Suppressor macrophage treated with lipopolysaccharide for 4 hours (primary cell): ENCODE measurements at places on chromosomes 6 and 20.
A peak's percentile ranks its signal among the peaks of the same experiment; 100 is the strongest.

DNA sequence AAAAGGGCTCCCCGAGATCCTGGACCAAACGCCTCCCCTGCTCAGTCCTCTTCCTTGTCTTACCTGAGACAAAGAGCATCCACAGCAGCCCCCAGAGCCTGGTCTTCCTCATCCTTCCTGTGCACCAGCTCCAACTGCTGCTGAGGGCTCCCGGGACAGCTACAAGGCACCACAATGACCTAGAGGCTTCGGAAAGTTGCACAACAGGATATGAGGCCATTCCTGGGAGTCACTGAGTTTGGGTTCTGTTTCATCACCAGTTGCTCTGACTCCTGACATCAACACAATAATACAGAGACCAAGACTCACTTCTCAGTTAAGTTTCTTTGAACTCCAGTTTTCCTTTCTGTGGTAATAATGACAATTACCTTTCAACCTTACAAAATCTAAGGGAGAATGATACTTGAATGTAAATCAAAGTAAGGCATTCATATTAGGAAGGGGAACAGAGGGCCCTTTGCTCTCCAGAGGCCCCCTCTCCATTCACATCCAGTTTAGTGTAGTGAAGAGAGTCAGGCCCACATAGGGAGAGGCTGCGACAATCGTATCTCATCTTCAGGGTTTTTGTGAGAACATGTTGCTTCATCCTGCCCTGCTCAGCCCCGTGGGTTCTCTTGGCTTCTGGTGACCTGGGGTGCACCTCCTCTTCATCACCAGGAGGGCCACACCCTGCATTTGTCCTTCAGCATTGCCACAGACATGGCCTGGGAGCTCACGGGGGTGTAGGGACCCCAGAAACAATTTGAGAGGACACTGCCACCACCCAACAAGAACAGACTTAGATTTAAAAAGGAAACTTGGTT is at the start of gene TREM1:
TREM1 (minus strand) TSS at position 139 of the 803 bp plus-strand sequence; CDS start at position 112, 27 bp downstream.
- peak; percentile 96 for DNase-seq

GRCh38 chr6:142112451-142113061 is 20.2 kb upstream of the GJE1 start:
- peak; percentile 84 for DNase-seq

DNA sequence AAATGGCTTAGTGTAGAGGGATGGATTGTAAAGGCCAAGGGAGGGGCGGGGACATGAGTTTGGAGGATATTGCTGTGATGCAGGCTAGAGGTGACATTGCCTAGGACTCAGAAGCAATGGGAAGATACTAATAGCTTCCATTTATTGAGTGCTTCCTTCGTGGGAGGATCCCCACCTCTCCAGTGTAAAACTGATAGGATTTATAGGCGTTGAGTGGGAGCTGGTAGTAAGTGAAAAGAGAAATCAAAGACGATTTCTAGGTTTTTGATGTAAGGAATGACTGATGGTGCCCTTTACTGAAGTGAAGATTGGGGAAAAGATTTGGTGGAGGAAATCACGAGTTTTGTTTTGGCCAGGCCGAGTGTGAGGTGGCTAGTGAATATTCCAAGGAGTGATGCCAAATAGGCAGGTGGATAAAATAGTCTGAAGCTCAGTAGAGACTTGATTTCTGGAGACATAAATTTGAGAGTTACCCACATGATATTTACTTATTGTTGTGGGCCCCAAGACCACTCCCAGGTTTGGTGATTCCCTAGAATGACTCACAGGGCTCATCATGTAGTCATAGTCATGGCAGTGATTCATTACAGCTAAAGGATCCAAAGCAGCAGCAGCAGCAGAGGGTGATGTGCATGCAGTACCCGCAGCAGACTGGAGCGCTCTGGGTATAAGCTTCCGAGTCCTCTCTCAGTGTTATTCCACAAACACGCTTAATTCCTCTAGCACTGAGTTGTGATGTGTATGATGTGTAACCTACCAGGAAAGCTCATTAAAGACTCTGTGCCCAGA is 10.2 kb downstream of the RPRD1B start:
- peak; percentile 62 for DNase-seq

GRCh38 chr6:33933101-33933500 is 129.3 kb upstream of the MLN start:
- DNase-seq = no peak

DNA sequence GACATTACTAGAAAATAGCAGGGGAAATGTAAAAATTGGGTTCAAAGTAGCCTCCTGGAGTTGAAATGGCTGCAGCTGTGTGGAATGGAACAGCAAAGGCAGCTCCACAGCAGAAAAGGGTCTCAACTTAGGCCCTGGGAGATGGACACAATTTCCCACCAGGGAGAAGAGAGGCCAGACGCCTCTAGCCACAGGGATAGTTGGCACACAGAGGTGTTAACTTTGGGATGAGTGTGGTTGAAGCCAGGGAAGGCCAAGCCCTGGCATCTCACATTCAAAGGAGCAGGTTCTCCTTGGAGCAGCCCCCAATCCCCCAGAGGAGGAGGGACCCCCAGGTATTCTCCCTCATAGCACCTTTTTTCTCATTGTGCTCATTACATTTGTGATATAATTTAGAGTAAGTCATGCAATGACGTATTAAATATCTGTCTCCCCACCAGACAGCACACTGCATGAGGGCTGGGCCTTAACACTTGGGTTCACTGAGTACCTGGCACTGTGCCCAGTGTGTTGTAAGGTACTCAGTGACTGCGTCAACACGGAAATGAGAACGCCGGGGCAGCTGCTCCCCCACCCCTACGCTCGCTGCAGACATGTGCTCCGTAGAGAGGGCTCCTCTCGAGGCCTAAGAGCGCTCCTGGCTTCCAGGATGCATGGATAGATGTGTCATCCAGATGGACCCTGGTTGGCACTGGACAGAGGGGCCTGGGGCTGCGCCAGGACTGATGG is 76.0 kb upstream of the CD93 start:
- DNase-seq = peak; percentile 81

GRCh38 chr20:40741507-40742106 is 52.6 kb upstream of the MAFB start:
- DNase-seq = peak; percentile 83

DNA sequence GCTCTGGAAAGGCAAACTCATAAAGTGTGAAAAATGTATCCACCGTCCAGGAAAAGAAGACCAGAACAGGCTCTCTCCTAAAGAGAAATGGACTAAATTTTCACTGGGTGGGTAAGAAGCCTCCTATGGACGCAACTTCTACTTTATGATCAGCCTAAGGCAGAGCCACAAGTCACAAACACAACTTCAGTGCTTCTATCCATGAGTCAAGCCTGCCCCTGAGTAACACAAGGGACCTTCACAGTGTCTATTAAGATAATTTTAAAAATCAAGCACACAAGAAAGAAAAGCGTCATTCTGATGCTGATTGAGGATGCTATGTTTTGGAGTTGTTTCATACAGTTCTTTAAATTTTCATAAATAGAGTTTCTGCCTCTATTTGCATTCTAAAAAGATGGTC is 601.7 kb upstream of the ARID1B start:
- no peak for DNase-seq

DNA sequence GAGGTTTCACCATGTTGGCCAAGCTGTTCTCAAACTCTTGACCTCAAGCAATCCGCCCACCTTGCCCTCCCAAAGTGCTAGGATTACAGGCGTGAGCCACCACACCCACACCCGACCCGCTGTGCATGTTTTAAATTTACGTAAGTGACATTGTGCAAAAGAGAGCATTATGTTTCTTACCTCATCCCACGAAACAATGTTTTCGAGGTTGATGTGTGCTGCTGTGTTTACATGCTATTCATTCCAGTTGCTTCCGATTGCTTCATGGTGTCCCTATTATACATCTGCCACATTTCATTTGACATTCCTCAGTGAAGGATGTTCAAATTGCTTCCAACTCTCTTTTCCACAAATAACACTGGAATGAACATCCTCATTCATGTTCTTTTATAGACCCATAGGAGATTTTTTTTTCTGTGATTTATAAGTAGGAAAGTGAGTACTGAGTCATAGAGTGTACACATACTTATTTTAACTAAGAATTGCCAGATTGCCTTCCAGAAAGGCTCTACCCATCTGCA is 403.9 kb upstream of the JARID2 start:
- DNase-seq = peak; percentile 83

- no peak for DNase-seq
Measured at GRCh38 chr6:98039904-98040607, 757.0 kb upstream of the MMS22L start.
